ENCODE measurements at places on chromosomes 5 and 9.

GRCh38 chr5:143204474-143205246 is 198.8 kb downstream of the NR3C1 start:
- no peak for DNase-seq

DNA sequence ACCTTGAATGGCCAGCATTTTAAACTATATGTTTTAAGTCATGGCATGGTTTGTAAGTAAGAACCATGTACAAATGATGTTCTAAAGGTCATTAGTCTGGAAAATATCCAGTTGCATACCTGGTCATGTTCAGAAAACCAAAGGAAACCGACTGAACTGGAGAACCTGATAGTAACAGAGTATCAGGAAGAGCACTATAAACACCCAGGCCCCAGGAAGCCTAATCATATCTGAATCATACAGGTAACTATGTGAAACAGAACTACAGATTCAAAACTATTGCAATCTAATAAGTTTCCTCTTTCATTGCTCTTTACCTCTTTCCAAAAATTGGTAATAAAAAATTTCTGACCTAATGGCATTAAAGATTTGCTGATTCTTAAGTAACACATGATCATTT is 500.3 kb downstream of the ARHGEF28 start:
- no peak for DNase-seq

GRCh38 chr5:180668835-180669596 is 19.6 kb upstream of the FLT4 start:
- DNase-seq: no peak

DNA sequence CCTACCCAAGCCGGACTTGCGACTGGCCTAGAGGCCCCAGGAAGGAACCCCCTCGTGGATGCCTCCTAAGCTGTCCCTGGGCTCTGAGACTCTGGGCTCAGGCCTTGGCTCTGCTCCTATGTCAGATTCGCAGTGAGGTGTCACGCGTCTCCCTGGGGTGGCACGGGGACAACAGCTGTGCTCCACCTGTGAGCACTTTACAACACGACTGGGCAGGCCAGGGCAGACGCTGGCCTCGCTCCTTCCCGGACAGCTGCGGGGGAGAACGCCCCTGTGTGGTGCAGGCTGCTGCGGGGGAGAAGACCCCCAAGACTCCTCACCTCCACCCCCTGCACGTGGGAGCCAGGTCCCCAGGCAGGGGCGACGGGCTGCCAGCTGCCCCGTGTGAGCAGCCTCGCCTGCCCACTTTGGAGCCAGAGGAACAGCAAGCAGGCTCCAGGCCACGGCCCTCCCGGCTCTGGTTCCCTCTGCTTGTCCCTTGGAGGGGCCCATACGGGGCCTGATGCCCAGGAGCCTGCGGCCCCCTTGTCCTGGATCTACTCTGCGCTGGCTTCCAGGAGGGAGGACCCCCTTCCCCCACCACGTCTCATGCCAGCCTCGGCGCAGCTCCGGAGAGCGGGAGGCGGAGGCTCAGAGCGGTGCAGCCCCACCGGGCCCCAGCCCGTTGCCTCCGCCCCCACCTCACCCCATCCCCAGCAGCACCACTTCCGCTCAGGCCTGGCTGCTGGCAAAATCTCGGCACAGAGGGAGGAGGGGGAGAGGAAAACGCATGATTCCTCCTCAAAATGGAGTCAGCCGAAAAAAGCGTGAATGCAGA is 36.0 kb downstream of the SARDH start:
- DNase-seq: peak; percentile 86

DNA sequence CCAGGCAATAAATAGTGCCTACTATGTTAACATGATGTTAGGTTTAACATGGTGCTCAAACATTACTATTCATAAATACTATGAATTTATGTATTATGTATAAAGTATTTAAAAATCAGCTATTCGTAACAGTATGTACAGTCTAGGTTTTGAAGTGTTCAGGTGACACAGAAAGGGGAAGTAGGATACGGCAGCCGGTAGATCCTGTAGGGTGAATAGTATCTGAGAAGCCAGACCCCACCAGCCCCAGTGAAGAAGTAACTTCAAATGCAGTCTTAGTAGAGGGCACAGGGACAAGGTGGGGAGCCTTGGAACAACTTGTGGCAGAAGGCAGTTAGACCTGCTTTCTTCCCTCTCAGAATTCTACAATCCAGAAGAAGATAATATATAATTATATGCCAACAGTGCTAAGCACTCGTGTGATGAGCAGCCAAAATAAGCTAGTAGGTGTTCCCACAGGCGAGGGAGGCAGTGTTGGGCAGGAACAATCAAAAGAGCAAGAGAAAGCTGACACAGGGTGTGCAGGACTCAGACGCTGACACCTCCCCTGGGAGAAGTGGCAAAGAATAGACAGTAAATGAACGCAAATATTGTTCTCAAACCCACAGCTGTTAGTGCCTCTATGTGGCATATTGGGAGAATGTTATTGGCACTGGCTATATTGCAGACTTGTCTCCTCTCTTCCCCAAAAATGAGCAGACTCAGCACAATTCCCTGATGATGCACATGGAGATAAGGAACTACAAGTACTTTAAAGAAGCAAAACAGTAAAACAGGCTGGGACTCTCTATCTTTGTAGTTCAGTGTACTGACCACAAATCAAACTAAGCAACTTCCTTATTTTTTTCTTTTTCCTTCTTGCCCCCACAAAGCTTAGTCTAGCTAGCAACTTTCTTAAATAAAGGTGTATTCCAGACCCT is 4.6 kb downstream of the ZNF367 start:
- no peak for DNase-seq
